ENCODE measurements at places on chromosomes 1 and 21. TPM values are rescaled to one million over a fixed set of nuclear protein-coding genes. Genes with fewer than 3 reads are reported as not detected.

GRCh38 chr1:22471078-22471477 is 19.4 kb downstream of the ZBTB40 start:
- no peaks in the 10 kb centered on the region for H3K36me3 ChIP-seq
- no peak overlapping the region for H3K27ac ChIP-seq
- H3K4me3 ChIP-seq = no peak overlapping the region
- H3K27me3 ChIP-seq = no peaks in the 10 kb centered on the region
- DNase-seq = no peak
- peaks cover 38% of the 10 kb centered on the region for H3K4me1 ChIP-seq

GRCh38 chr21:42679319-42680057 is 26.1 kb downstream of the PDE9A start:
- no peak overlapping the region for H3K4me3 ChIP-seq
- DNase-seq = no peak
- no peaks in the 10 kb centered on the region for H3K27me3 ChIP-seq
- H3K4me1 ChIP-seq = no peaks in the 10 kb centered on the region
- 0 out of 3 replicates have a peak, but pooled peaks cover 7% of the 10 kb centered on the region for H3K36me3 ChIP-seq

- H3K36me3 ChIP-seq = 0 out of 2 replicates have a peak, but pooled peaks cover 3% of the 10 kb centered on the region
- H3K27me3 ChIP-seq = 0 out of 3 replicates have a peak, but pooled peaks cover 4% of the 10 kb centered on the region
- H3K27ac ChIP-seq = no peak overlapping the region
- H3K4me3 ChIP-seq = no peak overlapping the region
These were observed 18.7 kb downstream of the ETV3 start for GRCh38 chr1:157119448-157119847.

Gene SF3B4
- total RNA-seq = 24.6 TPM

DNA sequence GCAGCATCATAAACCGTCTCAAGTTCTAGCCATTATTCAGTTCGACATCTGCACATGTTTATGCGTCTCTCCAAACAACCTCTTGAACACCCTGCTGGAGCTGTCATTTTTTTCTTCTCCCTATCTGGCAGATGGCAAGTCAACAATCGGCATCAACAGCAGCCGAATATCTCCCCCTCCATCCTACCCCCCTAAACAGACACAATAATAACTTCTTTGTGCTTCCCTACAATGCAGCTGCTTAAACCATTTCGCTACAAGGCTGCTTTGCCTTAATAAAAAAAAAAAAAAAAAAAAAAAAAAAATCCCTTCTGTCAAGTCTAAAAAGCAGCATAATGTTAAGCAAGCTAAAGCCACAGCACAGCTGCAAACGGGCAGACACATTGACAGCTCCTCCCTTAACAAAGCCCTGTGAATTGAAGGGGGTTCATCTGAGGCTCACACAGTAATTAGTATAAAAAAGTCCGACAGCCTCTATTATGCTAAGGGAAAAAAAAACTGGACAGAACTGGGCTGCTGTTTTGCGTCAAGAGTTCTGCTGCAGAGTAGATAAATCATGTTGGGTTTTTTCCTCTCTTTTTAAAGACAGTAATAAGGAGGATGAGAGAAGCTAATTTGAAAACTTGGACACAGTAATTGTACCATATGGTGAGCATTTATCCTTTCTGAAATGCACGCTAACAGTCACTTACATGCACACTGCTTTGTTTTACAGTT is 136.4 kb downstream of the AKT3 start:
- H3K4me3 ChIP-seq = no peak overlapping the region
- no peak overlapping the region for H3K27ac ChIP-seq
- peaks cover 9% of the 10 kb centered on the region for H3K4me1 ChIP-seq
- no peaks in the 10 kb centered on the region for H3K27me3 ChIP-seq
- DNase-seq = no peak

Gene CDC7
- total RNA-seq = 12.6 TPM

GRCh38 chr1:241413386-241413785 is 56.4 kb upstream of the RGS7 start:
- H3K36me3 ChIP-seq = no peaks in the 10 kb centered on the region
- H3K4me3 ChIP-seq = no peak overlapping the region
- H3K27me3 ChIP-seq = no peaks in the 10 kb centered on the region
- H3K27ac ChIP-seq = no peak overlapping the region

GRCh38 chr1:245933431-245934045 is 573.5 kb downstream of the SMYD3 start:
- no peak for DNase-seq
- H3K4me3 ChIP-seq = no peak overlapping the region
- no peak overlapping the region for H3K27ac ChIP-seq
- no peaks in the 10 kb centered on the region for H3K27me3 ChIP-seq
- no peaks in the 10 kb centered on the region for H3K36me3 ChIP-seq

Gene ASPM
- 35.8 TPM for total RNA-seq

GRCh38 chr1:71548398-71548890 is 467.6 kb upstream of the ZRANB2 start:
- DNase-seq = no peak
- H3K36me3 ChIP-seq = no peaks in the 10 kb centered on the region
- no peaks in the 10 kb centered on the region for H3K27me3 ChIP-seq
- H3K27ac ChIP-seq = no peak overlapping the region

Gene BRINP3
- not detected for total RNA-seq

DNA sequence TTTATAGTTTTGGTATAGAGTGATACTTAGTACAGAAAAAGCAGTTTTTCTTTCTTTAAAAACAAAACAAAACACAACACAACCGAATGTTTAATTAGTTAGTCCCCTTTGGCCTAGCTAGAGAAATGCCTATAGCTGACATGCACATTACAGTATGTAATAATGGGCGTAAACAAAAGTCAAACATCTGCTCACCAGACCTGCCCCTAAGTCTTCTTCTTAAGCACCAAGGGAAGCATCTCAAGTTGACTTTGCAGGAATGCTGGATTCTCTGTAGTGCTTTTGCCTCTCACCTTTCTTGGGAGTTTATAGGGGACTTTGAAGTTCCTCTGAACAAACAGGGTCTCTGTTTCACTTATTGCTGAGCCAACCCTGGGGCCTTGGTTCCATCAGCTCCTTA is 143.7 kb downstream of the TM2D1 start:
- no peaks in the 10 kb centered on the region for H3K4me1 ChIP-seq
- peaks cover 7% of the 10 kb centered on the region for H3K27me3 ChIP-seq
- no peak for DNase-seq
- H3K27ac ChIP-seq = no peak overlapping the region
- no peaks in the 10 kb centered on the region for H3K36me3 ChIP-seq

GRCh38 chr1:17502326-17502778 is 37.1 kb upstream of the ARHGEF10L start:
- peak; percentile 56 for DNase-seq
- H3K27ac ChIP-seq = no peak overlapping the region
- H3K4me3 ChIP-seq = no peak overlapping the region
- no peaks in the 10 kb centered on the region for H3K36me3 ChIP-seq
- no peaks in the 10 kb centered on the region for H3K27me3 ChIP-seq

All from HepG2 (cell line).